ENCODE measurements at places on chromosomes 2 and 18.

- no peak for DNase-seq
These were observed 84.0 kb downstream of the RTN4 start for GRCh38 chr2:54966165-54966832.

DNA sequence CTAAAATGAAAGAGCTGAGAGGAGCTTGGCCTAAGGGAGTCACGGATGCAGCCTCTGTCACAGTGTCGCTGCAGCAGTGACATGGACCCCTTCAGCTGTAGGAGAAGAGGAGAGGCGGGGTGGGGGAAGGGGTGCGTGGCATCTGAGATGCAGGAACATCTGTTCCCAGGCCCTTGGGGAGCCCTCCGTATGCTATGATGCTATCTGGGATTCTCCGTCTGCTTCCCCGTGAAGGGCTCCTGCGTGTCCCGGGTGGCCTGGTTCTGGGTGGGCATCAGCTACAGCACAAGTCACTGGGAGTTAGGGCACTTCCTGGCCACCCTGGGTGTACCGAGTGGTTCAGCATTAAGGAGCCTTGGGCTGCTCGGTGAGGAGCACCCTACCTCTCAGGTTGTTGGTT lies 35.6 kb upstream of the B3GNT7 start:
- DNase-seq: no peak

DNA sequence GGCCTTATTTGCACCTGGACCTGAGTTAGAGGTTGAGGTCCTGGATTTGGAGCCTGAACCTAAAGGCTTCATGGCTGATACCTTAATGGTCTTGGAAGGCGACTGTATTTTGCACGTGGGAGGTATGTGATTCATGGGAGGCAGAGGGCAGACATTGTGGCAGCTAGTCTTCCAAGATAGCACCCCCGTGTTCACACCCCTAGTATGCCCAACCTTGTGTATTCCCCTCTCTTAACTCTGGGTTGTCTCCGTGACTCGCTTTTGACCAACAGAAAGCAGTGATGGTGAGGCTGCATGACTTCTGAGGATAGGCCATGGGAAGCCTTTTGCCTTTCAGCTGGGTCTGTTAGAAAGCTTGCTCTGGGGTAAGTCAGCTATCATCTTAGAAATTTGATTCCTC lies 45.8 kb upstream of the HAAO start:
- DNase-seq: no peak

GRCh38 chr2:126882736-126883665 lies 15.7 kb upstream of the TEX51 start:
- DNase-seq: no peak

DNA sequence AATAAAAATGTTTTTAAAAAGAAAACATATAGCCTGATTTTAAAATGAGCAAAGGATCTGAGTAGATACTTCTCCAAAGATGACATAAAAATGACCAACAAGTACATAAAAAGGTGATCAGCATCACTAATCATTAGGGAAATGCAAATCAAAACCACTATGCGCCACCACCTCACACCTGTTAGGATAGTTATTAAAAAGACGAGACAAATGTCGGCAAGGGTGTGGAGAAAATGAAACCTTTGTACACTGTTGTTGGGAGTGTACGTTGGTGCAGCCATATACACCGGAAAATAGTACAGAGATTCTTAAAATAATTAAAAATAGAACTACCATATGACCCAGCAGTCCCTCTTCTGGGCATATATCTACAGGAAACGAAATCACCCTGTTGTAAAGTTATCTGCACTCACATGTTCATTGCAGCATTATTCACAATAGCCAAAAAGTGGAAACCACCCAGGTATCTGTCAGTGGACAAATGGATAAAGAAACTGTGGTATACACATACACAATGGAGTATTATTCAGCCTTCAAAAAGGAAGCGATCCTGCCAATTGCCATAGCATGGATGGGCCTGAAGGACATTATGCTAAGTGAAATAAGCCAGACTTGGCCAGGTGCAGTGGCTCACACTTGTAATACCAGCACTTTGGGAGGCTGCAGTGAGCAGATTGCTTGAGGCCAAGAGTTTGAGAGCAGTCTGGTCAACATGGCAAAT lies 91.6 kb downstream of the PRKRA start:
- no peak for DNase-seq

GRCh38 chr2:109458512-109458911 lies 155.3 kb downstream of the SEPTIN10 start:
- DNase-seq: no peak

GRCh38 chr2:17115466-17115865 lies 402.8 kb downstream of the RAD51AP2 start:
- DNase-seq: no peak

- no peak for DNase-seq
These were observed 90.3 kb downstream of the RNF144A start for GRCh38 chr2:7007488-7007845.

DNA sequence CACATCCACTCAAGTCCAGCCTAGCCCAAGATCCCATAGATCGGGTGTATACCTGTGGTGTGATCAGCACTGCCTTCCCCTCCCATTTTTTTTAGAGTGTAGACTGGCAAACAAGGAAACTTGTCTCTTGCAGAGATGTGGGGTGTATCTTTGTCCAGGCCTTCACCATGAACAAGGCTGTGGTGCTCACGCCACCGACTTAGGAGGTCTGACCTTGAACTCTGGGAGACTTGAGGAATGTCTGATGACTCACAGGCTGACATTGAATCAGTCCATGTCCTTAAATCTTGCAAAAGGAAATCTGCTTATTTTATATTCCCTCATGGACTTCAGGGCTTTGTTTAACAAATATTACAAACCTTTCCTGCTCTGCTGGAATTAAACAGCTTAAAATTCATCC lies 4.5 kb upstream of the CTIF start:
- no peak for DNase-seq

Data from activated B cell treated with CpG ODN at 0.5 μM for 24 hours (primary cell).